Type B pancreatic cell (in vitro differentiated cells): ENCODE measurements at places on chromosomes 4 and X. TPM values are rescaled to one million over a fixed set of nuclear protein-coding genes. Genes with fewer than 3 reads are reported as not detected.

GRCh38 chr4:138003248-138003647 is 238.9 kb downstream of the SLC7A11 start:
- no peak for DNase-seq
- peaks cover 9% of the 10 kb centered on the region for H3K4me1 ChIP-seq
- no peak overlapping the region for H3K4me3 ChIP-seq
- no peaks in the 10 kb centered on the region for H3K36me3 ChIP-seq
- no peaks in the 10 kb centered on the region for H3K27me3 ChIP-seq

The CETN2 gene
- 52.4 and 66.3 TPM in 2 replicates for total RNA-seq

- H3K36me3 ChIP-seq, result no peaks in the 10 kb centered on the region
- H3K27me3 ChIP-seq, result no peaks in the 10 kb centered on the region
- H3K27ac ChIP-seq, result no peak overlapping the region
- DNase-seq, result no peak
Measured at GRCh38 chr4:99655308-99656081, 2.1 kb downstream of the C4orf54 start.

The ATP1B4 gene
- total RNA-seq, result not detected in 2 replicates

DNA sequence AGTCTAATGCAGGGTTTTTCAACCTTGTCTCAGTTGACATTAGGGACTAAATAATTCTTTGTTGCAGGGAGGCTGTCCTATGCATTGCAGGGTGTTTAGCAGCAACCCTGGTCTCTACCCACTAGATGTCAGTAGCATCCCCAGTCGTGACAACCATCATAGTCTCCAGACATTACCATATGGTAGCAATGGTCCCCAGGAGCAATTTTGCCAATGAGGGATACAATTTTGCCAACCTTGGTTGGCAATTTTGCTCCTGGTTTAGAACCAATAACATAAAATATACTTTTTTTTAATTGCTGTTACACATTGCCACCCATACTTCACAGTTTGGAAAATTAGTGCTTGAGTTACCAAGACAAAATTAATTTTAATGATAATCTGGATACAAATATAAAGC is 6.0 kb downstream of the EREG start:
- H3K36me3 ChIP-seq, result no peaks in the 10 kb centered on the region
- no peak for DNase-seq
- peaks cover 30% of the 10 kb centered on the region for H3K27me3 ChIP-seq
- H3K27ac ChIP-seq, result no peak overlapping the region
- H3K4me3 ChIP-seq, result no peak overlapping the region
- H3K4me1 ChIP-seq, result no peaks in the 10 kb centered on the region

- DNase-seq, result no peak
- H3K4me3 ChIP-seq, result no peak overlapping the region
- H3K27me3 ChIP-seq, result no peaks in the 10 kb centered on the region
- H3K27ac ChIP-seq, result no peak overlapping the region
- peaks cover 8% of the 10 kb centered on the region for H3K4me1 ChIP-seq
Measured at GRCh38 chr4:1208970-1209704, 36.8 kb upstream of the SPON2 start.

GRCh38 chr4:179040259-179040658 is 1598.0 kb upstream of the AGA start:
- H3K27me3 ChIP-seq, result no peaks in the 10 kb centered on the region
- no peak overlapping the region for H3K4me3 ChIP-seq
- H3K27ac ChIP-seq, result no peak overlapping the region
- DNase-seq, result no peak

The DCAF4L1 gene
- total RNA-seq, result 0.12 and 0.17 TPM in 2 replicates

The TRIM61 gene
- total RNA-seq, result 2.1 and 2.6 TPM in 2 replicates

- no peaks in the 10 kb centered on the region for H3K36me3 ChIP-seq
- H3K27ac ChIP-seq, result no peak overlapping the region
- H3K27me3 ChIP-seq, result no peaks in the 10 kb centered on the region
- H3K4me1 ChIP-seq, result peaks cover 9% of the 10 kb centered on the region
- H3K4me3 ChIP-seq, result no peak overlapping the region
- DNase-seq, result no peak
Measured at GRCh38 chr4:67055319-67055718, 490.0 kb downstream of the CENPC start.

- no peaks in the 10 kb centered on the region for H3K36me3 ChIP-seq
- H3K27me3 ChIP-seq, result peaks cover 16% of the 10 kb centered on the region
- DNase-seq, result no peak
- H3K4me3 ChIP-seq, result no peak overlapping the region
- no peaks in the 10 kb centered on the region for H3K4me1 ChIP-seq
Measured at GRCh38 chr4:154231806-154232478, 259.7 kb downstream of the DCHS2 start.

- DNase-seq, result no peak
- no peaks in the 10 kb centered on the region for H3K27me3 ChIP-seq
- no peaks in the 10 kb centered on the region for H3K4me1 ChIP-seq
- no peak overlapping the region for H3K4me3 ChIP-seq
Measured at GRCh38 chr4:155559915-155560314, 106.7 kb upstream of the GUCY1A1 start.

DNA sequence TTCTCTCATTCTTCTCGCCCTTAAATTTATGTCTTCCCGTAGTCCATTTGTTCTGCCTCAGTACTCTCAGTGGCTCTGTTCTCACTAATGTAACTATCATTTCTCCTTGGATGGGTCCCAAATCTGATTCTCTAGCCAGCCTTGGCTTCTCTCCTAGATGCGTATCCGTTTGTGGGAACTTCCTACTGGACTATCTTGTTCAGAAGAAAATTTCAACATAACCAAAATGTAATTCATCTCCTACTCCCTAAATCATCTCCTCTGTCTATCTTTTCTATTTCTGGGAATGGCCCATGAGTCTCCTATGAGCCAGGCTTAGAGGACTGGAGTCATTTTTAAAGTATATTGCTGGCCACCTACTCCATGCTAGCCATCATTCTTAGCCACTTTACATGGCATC is 4.4 kb upstream of the C4orf36 start:
- H3K27ac ChIP-seq, result no peak overlapping the region
- peaks cover 3% of the 10 kb centered on the region for H3K36me3 ChIP-seq
- H3K27me3 ChIP-seq, result no peaks in the 10 kb centered on the region
- H3K4me3 ChIP-seq, result no peak overlapping the region
- DNase-seq, result no peak

GRCh38 chr4:94459462-94460161 is 7.9 kb downstream of the PDLIM5 start:
- H3K36me3 ChIP-seq, result peaks cover 13% of the 10 kb centered on the region
- peaks cover 44% of the 10 kb centered on the region for H3K4me1 ChIP-seq
- H3K27me3 ChIP-seq, result no peaks in the 10 kb centered on the region
- peak overlapping the region; percentile 66 for H3K27ac ChIP-seq

- DNase-seq, result no peak
- H3K36me3 ChIP-seq, result no peaks in the 10 kb centered on the region
- H3K27me3 ChIP-seq, result no peaks in the 10 kb centered on the region
- H3K4me1 ChIP-seq, result no peaks in the 10 kb centered on the region
- no peak overlapping the region for H3K4me3 ChIP-seq
- no peak overlapping the region for H3K27ac ChIP-seq
Measured at GRCh38 chrX:15242899-15243555, 26.9 kb downstream of the ASB9 start.

The CLIC2 gene
- 0.43 and 1.3 TPM in 2 replicates for total RNA-seq

The IGSF1 gene
- total RNA-seq, result 15.7 and 19.2 TPM in 2 replicates

- H3K36me3 ChIP-seq, result no peaks in the 10 kb centered on the region
- H3K4me3 ChIP-seq, result no peak overlapping the region
- no peak for DNase-seq
- H3K4me1 ChIP-seq, result peaks cover 30% of the 10 kb centered on the region
- H3K27me3 ChIP-seq, result no peaks in the 10 kb centered on the region
Measured at GRCh38 chr4:76857074-76857409, 40.9 kb downstream of the SOWAHB start.

The TECRL gene
- 1.5 TPM in 1 of 2 replicates, not detected in the other for total RNA-seq

- peak overlapping the region; percentile 96 for H3K27ac ChIP-seq
- H3K27me3 ChIP-seq, result no peaks in the 10 kb centered on the region
- H3K36me3 ChIP-seq, result no peaks in the 10 kb centered on the region
- peak; percentile 70 for DNase-seq
Measured at GRCh38 chrX:44873415-44874276, 658 bp downstream of the KDM6A start.

The ZNF280C gene
- total RNA-seq, result 6.4 and 13.2 TPM in 2 replicates

- no peaks in the 10 kb centered on the region for H3K36me3 ChIP-seq
- no peaks in the 10 kb centered on the region for H3K4me1 ChIP-seq
- H3K27ac ChIP-seq, result no peak overlapping the region
Measured at GRCh38 chr4:117010671-117011070, 74.7 kb downstream of the TRAM1L1 start.

DNA sequence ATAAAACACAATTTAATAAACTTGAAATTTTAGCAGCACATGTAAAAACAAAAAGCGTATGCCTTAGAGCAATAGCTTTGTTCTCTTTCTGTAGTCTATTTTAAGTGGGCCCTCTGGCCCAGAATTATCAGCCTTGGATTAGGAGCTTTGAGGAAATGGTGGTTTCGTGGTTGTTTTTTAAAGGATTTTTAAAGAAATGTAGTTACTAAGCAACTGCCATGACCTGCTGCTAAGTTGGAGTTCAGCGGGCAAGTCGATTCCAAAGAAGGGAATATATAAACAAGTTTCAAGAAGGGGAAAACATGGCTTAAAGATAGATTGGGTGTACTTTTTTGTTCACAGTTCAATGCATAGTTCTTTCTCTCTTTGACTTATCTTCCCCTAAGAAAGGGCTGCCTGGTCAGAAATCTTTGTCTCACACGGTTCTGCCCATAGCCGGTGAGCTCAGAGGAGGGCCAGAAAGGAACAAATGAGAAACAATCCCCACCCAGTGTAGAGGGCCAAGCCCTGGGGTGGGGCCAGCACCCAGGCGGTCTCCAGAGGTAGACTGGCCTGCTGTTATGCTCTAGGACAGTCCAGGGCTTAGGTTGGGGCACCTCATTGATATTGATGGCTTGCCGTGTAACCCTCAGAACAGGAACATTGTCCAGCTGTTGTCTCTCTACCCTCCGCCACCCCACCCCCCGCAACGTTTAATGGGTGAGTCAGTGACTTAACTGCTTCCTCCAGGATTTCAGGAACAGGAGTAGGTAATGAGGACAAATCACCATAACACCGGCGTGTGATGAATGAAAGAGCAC is 32.5 kb downstream of the DLG3 start:
- H3K36me3 ChIP-seq, result peaks cover 9% of the 10 kb centered on the region
- DNase-seq, result no peak
- H3K4me1 ChIP-seq, result peaks cover 45% of the 10 kb centered on the region
- H3K27ac ChIP-seq, result peak overlapping the region; percentile 90

DNA sequence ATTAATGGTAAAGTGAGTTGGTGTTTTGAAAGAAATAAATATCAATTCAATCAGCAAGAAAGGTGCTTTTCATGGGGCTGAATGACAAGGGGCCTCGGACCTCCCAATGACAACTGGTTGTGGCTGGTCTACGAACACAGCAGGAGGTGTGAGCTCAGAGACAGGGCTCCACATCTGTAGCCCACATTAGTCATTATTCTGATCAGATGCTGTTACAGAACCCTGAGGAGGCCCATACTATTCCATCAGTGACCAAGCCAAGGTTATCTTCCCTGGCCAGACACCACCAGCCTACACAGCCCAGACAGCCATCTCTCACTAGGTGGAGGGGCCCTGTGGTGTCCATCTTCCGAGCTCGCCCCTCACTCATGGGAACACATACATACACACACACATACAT is 168.8 kb downstream of the SH3KBP1 start:
- no peak overlapping the region for H3K27ac ChIP-seq
- H3K4me1 ChIP-seq, result no peaks in the 10 kb centered on the region
- H3K36me3 ChIP-seq, result no peaks in the 10 kb centered on the region
- no peaks in the 10 kb centered on the region for H3K27me3 ChIP-seq
- no peak overlapping the region for H3K4me3 ChIP-seq

The LNX1 gene
- total RNA-seq, result 5.3 and 7.4 TPM in 2 replicates

The ETNPPL gene
- 2.9 and 86.2 TPM in 2 replicates for total RNA-seq

- H3K36me3 ChIP-seq, result peaks cover 3% of the 10 kb centered on the region
- H3K27me3 ChIP-seq, result no peaks in the 10 kb centered on the region
- DNase-seq, result no peak
- peak overlapping the region; percentile 32 for H3K4me3 ChIP-seq
- H3K27ac ChIP-seq, result peak overlapping the region; percentile 41
Measured at GRCh38 chrX:11341274-11342201, 48.3 kb downstream of the AMELX start.

The RNF4 gene
- total RNA-seq, result 55.9 and 61.4 TPM in 2 replicates

GRCh38 chrX:78548012-78548411 is 111.1 kb downstream of the RTL3 start:
- no peaks in the 10 kb centered on the region for H3K36me3 ChIP-seq
- no peak overlapping the region for H3K27ac ChIP-seq
- H3K4me3 ChIP-seq, result no peak overlapping the region
- no peaks in the 10 kb centered on the region for H3K4me1 ChIP-seq

The FDCSP gene
- not detected in 2 replicates for total RNA-seq

DNA sequence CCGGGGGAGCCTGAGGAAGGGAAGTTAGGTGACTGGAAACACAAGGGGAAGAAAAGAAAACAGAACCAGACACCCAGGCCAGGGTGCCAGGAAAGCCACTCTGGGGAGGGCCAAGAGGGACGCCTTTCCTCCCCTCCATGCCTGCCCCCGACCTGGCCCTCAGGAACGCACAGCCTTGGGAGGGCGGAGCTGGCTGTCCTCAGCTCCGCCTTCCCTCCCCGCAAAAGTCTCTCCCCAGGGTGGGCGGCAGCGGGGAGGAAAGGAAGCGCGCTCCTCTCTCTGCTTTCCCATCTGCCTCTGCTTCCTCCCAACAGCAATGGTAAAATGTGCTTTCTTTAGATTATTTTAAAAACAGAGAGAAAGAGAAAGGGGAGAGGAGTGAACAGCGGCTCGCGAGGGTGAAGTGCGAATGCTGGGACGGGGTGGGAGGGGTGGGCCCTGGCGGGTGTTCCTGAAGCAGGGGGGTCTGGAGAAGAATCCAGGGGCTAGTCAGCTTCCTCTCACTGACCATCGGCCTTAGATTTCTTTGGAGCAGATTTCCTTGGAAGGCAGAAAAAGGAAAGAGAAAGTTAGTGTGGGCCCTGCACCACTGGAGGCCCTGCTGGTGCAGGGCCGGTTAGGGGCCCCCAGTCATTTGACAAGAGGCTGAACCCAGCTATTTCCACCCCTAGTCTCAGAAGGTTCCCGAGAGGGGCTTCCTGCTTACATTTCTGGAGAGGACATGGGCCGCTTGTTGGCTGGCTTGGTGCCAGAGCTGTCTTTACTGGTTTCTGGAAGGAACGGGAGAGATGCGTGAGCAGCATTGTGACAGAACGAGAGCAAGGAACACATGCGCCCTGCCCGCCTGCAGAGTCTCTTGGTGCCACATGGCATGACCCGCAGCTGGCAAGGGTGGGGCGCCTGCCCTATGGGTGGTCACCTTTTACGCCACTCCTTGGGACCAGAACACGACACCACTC is 4.7 kb upstream of the RENBP start:
- no peak overlapping the region for H3K4me3 ChIP-seq
- H3K36me3 ChIP-seq, result peaks cover 8% of the 10 kb centered on the region
- no peak for DNase-seq
- no peaks in the 10 kb centered on the region for H3K27me3 ChIP-seq
- peak overlapping the region; percentile 75 for H3K27ac ChIP-seq

GRCh38 chr4:154120006-154120676 is 331.3 kb upstream of the SFRP2 start:
- no peaks in the 10 kb centered on the region for H3K36me3 ChIP-seq
- H3K27me3 ChIP-seq, result no peaks in the 10 kb centered on the region
- H3K27ac ChIP-seq, result no peak overlapping the region
- no peak for DNase-seq
- no peaks in the 10 kb centered on the region for H3K4me1 ChIP-seq

GRCh38 chrX:13195340-13195739 is 124.5 kb downstream of the ATXN3L start:
- no peaks in the 10 kb centered on the region for H3K36me3 ChIP-seq
- H3K27me3 ChIP-seq, result no peaks in the 10 kb centered on the region
